IMR-90 (cell line): ENCODE measurements at places on chromosomes 13 and 19. TPM values are rescaled to one million over a fixed set of nuclear protein-coding genes. Genes with fewer than 3 reads are reported as not detected.

GRCh38 chr13:97068151-97068550 lies 73.9 kb upstream of the OXGR1 start:
- no peaks in the 10 kb centered on the region for H3K36me3 ChIP-seq
- peaks cover 3% of the 10 kb centered on the region; the same call in 1 of the 2 replicates for H3K27me3 ChIP-seq
- peak; percentile 6 for DNase-seq

- no peaks in the 10 kb centered on the region for H3K27me3 ChIP-seq
- peaks cover 38% of the 10 kb centered on the region for H3K36me3 ChIP-seq
- no peak overlapping the region; the same call in 1 of the 2 replicates for H3K27ac ChIP-seq
- peak overlapping the region; percentile 16; the same call in 1 of the 2 replicates for H3K4me3 ChIP-seq
Observed at GRCh38 chr19:48480183-48480557, 11.0 kb downstream of the CYTH2 start.

GRCh38 chr13:52158629-52159158 lies 703 bp downstream of the NEK3 start:
- DNase-seq, result peak; percentile 28
- peaks cover 7% of the 10 kb centered on the region for H3K4me1 ChIP-seq
- peak overlapping the region; percentile 82 for H3K4me3 ChIP-seq
- H3K27me3 ChIP-seq, result no peaks in the 10 kb centered on the region

DNA sequence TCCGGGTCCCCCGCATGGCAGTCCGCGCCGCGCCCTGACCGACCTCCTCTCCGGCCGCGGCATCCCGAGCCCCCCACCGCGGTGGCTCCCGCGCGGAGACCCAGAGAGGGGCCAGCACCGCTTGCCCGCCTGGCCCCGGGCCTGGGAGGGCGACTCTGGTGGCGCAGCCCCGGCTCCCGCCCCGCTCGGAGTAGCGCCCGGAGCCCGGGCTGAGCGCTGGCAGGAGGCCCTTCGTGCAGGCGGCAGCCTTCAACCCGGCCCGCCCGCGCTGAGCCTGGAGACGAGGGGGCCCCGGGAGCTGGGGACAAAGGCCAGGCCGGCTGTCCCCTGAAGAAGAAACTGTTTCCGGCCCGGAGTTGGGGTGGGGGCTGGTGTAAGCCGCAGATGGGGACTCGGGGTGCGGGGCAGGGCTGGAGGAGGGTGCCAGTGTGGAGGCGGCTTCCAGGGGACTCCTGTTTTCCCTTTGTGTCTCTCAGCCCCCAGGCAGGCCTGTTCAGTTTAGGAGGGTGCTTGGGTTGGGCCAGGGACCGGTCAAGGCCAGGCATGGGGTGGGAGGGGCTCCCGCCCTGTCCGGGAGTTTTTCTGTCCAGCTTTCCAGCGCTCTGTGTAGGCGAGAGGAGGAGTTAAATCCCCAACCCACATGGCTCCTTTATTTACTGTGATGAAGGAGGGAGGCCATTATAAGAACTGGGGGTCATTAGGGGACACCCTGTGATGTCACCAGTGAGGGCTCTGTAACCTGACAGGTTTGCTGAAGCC lies 935 bp downstream of the LRP3 start:
- H3K27me3 ChIP-seq, result peaks cover 10% of the 10 kb centered on the region; the same call in 1 of the 2 replicates
- peak; percentile 48 for DNase-seq

GRCh38 chr13:108037348-108037747 lies 178.0 kb downstream of the LIG4 start:
- DNase-seq, result no peak
- peaks cover 2% of the 10 kb centered on the region for H3K27me3 ChIP-seq
- H3K27ac ChIP-seq, result no peak overlapping the region
- no peaks in the 10 kb centered on the region for H3K36me3 ChIP-seq
- H3K4me1 ChIP-seq, result no peaks in the 10 kb centered on the region

DNA sequence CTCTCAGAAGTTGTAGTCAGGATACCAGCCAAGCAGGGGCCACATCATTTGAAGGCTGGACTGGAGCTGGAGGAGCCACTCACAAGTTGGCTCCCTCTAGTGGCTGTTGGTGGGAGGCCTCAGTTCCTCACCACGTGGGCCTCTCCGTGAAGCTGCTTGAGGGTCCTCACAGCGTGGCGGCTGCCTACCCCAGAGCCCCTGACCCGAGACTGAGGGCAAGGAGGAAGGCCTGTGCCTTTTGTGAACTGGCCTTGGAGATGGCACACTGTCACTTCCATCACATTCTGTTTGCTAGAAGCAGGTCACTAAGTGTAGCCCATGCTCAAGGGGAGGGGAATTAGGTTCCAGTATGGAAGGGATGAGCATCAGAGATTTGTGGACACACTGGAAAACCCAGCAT lies 14.6 kb downstream of the GNA11 start:
- peaks cover 7% of the 10 kb centered on the region for H3K36me3 ChIP-seq
- H3K27ac ChIP-seq, result no peak overlapping the region
- DNase-seq, result peak; percentile 50
- H3K4me1 ChIP-seq, result no peaks in the 10 kb centered on the region

The DIRAS1 gene
- total RNA-seq, result 1.4 and 2.5 TPM in 2 replicates

GRCh38 chr13:113224486-113224885 lies 15.1 kb downstream of the CUL4A start:
- H3K4me3 ChIP-seq, result no peak overlapping the region
- H3K27me3 ChIP-seq, result no peaks in the 10 kb centered on the region
- H3K27ac ChIP-seq, result no peak overlapping the region
- peaks cover 59% of the 10 kb centered on the region for H3K36me3 ChIP-seq
- H3K4me1 ChIP-seq, result peaks cover 10% of the 10 kb centered on the region; the same call in 1 of the 2 replicates

DNA sequence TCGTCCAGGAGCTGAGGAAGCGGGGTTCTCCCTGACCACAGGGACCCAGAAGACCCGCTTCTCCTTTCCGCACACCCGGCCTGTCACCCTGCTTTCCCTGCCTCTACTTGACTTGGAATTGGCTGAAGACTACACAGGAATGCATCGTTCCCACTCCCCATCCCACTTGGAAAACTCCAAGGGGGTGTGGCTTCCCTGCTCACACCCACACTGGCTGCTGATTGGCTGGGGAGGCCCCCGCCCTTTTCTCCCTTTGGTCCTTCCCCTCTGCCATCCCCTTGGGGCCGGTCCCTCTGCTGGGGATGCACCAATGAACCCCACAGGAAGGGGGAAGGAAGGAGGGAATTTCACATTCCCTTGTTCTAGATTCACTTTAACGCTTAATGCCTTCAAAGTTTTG lies 18.9 kb downstream of the VASP start:
- H3K36me3 ChIP-seq, result peaks cover 48% of the 10 kb centered on the region
- peaks cover 2% of the 10 kb centered on the region; the same call in 1 of the 2 replicates for H3K4me1 ChIP-seq
- no peaks in the 10 kb centered on the region for H3K27me3 ChIP-seq

- H3K4me1 ChIP-seq, result no peaks in the 10 kb centered on the region
- DNase-seq, result no peak
- H3K27ac ChIP-seq, result no peak overlapping the region
- H3K36me3 ChIP-seq, result no peaks in the 10 kb centered on the region
- H3K27me3 ChIP-seq, result 0 out of 2 replicates have a peak, but pooled peaks cover 1% of the 10 kb centered on the region
- no peak overlapping the region for H3K4me3 ChIP-seq
Observed at GRCh38 chr13:101773062-101773461, 320.6 kb downstream of the ITGBL1 start.

The COMP gene
- total RNA-seq, result under 0.01 TPM in 2 replicates

The ZNF486 gene
- total RNA-seq, result 4.1 and 6.9 TPM in 2 replicates

The CEACAM1 gene
- not detected in 2 replicates for total RNA-seq

The ZNF709 gene
- total RNA-seq, result 3.8 and 4.2 TPM in 2 replicates
